Activated naive CD8-positive, alpha-beta T cell treated with anti-CD3 and anti-CD28 coated beads for 36 hours (primary cell): ENCODE measurements at places on chromosomes 3 and 15. TPM values are rescaled to one million over a fixed set of nuclear protein-coding genes. Genes with fewer than 3 reads are reported as not detected.

DNA sequence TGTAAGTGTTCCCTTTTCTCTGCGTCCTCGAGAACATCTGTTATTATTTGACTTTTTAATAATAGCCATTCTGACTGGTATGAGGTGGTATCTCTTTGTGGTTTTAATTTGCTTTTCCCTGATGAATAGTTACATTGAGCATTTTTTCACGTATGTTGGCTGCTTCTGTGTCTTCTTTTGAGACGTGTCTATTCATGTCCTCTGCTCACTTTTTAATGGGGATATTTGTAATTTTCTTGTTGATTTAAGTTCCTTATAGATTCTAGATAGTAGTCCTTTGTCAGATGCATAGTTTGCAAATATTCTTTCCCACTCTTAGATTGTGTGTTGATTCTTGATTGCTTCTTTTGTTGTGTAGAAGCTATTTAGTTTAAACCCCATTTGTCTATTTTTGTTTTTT lies 179.2 kb downstream of the DOCK3 start:
- DNase-seq: no peak
- no peak overlapping the region for H3K27ac ChIP-seq
- H3K4me3 ChIP-seq: no peak overlapping the region
- no peaks in the 10 kb centered on the region for H3K36me3 ChIP-seq
- no peaks in the 10 kb centered on the region for H3K27me3 ChIP-seq

GRCh38 chr3:36813305-36813704 lies 49.0 kb upstream of the DCLK3 start:
- no peak overlapping the region for H3K4me3 ChIP-seq
- H3K27ac ChIP-seq: no peak overlapping the region
- H3K4me1 ChIP-seq: no peaks in the 10 kb centered on the region

GRCh38 chr15:52217186-52217585 lies 26.0 kb upstream of the GNB5 start:
- no peak overlapping the region for H3K4me3 ChIP-seq
- DNase-seq: peak; percentile 15
- peaks cover 11% of the 10 kb centered on the region for H3K4me1 ChIP-seq
- H3K27ac ChIP-seq: no peak overlapping the region

DNA sequence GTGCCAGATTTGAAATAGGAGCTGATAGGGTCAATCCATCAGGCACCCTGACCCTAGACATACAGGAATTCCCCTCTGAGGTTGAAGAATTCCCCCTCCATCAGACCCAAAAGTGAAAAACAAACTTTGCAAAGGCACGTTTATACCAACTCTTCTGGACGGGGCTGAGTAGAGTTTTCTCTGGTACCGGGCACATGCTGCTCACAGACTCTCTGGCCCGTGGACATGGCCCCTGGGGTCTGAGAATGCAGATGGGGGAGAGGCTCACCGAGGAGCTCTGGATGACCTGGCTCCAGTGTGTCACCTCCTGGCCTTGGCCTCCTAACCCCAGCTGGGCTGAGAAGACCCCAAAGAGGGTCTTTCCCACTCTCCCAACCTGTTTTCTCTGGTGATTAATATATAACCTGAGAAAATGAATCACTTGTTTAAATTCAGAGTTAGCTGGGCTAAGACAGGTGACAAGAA lies 11.2 kb upstream of the LIPC start:
- no peaks in the 10 kb centered on the region for H3K27me3 ChIP-seq
- H3K4me1 ChIP-seq: peaks cover 23% of the 10 kb centered on the region
- H3K27ac ChIP-seq: peak overlapping the region; percentile 82
- H3K36me3 ChIP-seq: peaks cover 33% of the 10 kb centered on the region
- H3K4me3 ChIP-seq: no peak overlapping the region
- DNase-seq: peak; percentile 26

GRCh38 chr15:100942656-100943425 lies 23.7 kb downstream of the LRRK1 start:
- H3K27me3 ChIP-seq: no peaks in the 10 kb centered on the region
- H3K27ac ChIP-seq: no peak overlapping the region
- H3K4me1 ChIP-seq: no peaks in the 10 kb centered on the region
- H3K36me3 ChIP-seq: no peaks in the 10 kb centered on the region
- DNase-seq: no peak
- no peak overlapping the region for H3K4me3 ChIP-seq

DNA sequence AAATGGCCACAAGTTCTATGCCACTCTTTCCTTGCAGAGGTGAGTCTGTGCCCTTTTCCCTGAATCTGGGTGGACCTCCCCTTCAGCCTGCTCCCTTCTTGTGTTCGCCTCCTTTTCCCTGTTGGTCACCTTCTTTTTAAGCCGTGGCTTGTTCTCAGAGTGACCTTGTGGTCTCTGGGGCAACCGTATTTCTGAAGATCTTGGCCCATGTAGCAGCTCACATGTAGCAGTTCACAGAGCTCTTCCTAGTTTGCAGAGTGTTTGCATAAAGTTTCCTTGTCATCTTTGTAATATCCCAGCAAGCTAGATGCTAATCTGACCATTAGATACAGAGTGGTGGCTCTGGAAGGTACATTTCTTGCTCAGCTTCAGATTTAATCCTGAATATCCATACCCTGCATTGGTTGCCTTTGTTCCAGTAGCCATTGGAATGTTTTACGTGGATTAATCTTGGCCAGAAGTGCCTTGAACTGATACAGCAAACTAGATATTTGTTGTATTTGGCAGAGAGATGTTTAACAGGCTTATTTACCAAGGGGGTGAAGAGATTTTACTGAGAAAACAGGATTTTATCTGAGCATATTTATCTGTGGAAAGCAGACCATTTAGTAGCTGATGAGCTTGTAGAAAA lies 40.7 kb upstream of the BSN start:
- no peak for DNase-seq
- H3K4me3 ChIP-seq: no peak overlapping the region
- no peaks in the 10 kb centered on the region for H3K27me3 ChIP-seq
- no peak overlapping the region for H3K27ac ChIP-seq
- H3K4me1 ChIP-seq: peaks cover 6% of the 10 kb centered on the region
- peaks cover 20% of the 10 kb centered on the region for H3K36me3 ChIP-seq

GRCh38 chr3:135246027-135246426 lies 451.0 kb downstream of the EPHB1 start:
- no peaks in the 10 kb centered on the region for H3K4me1 ChIP-seq
- H3K36me3 ChIP-seq: no peaks in the 10 kb centered on the region
- no peak overlapping the region for H3K27ac ChIP-seq

DNA sequence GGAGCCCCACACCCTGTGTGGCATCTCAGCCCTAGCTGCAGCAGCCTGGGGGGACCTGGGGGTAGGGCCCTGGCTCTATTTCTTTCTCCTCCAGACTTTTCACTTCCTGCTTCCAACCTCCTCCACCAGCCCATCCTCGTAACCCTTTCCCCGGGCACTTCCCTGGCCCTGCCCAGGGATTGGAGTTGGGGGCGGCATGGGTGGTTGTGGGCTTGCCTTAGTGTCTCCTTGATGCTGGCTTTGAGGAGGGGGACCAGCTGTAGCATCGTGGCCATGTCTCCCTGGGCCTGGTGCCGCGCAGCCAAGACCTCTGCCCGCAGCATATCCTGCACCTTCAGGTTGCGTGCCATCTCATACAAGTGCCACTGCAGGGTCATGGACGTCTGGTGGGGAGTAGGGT lies 28.1 kb downstream of the CYP11A1 start:
- no peak for DNase-seq
- no peaks in the 10 kb centered on the region for H3K4me1 ChIP-seq
- no peak overlapping the region for H3K27ac ChIP-seq
- H3K4me3 ChIP-seq: no peak overlapping the region
- no peaks in the 10 kb centered on the region for H3K36me3 ChIP-seq

DNA sequence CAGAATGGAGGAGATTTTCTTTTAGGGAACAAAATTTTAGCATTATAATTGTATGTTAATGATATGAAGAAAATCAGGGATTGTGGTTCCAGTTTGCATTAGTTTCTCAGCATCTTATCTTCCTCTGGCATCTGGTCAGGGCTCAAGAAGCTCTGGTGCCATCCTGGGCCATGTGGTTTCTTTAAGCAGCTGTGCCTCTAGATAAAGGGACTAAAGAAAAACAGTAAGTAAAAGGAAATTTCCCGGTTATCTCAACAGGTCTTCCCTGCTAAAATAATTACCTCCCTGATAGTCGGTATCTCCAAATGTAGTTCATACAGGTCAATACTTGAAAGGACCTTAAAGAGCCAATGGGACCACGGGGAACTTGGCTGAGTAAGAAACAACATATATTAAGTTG lies 375.1 kb upstream of the RBMS3 start:
- no peak overlapping the region for H3K27ac ChIP-seq
- peaks cover 12% of the 10 kb centered on the region for H3K27me3 ChIP-seq
- H3K4me1 ChIP-seq: no peaks in the 10 kb centered on the region
- DNase-seq: no peak

DNA sequence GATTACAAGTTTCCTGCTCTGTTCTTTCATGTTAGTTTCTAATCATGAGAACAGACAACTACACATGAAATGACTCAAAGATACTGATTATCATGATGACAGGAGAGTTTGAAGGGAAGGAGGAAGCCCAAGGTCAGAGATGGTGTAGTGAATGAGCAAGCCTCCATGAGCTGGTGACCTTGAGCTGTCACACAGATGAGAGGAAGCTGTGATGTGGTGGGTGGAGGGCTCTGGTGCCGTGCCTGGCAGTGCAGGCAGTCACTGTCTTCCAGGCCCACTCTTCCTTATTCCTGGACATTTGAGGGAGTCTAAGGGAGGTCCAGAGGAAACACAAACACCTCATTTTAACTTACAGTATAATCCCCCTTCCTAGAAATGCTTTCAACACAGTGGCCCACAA lies 133.4 kb upstream of the ROPN1 start:
- H3K4me3 ChIP-seq: no peak overlapping the region
- H3K27ac ChIP-seq: no peak overlapping the region
- no peak for DNase-seq
- H3K4me1 ChIP-seq: no peaks in the 10 kb centered on the region

GRCh38 chr3:66428733-66429132 lies 72.1 kb downstream of the LRIG1 start:
- no peak overlapping the region for H3K4me3 ChIP-seq
- H3K4me1 ChIP-seq: peaks cover 4% of the 10 kb centered on the region
- H3K27me3 ChIP-seq: no peaks in the 10 kb centered on the region
- H3K27ac ChIP-seq: no peak overlapping the region

GRCh38 chr15:64949383-64950186 lies 37.9 kb downstream of the ANKDD1A start:
- no peak overlapping the region for H3K27ac ChIP-seq
- no peaks in the 10 kb centered on the region for H3K27me3 ChIP-seq
- peaks cover 5% of the 10 kb centered on the region for H3K4me1 ChIP-seq
- DNase-seq: no peak
- H3K36me3 ChIP-seq: peaks cover 4% of the 10 kb centered on the region
- H3K4me3 ChIP-seq: no peak overlapping the region

DNA sequence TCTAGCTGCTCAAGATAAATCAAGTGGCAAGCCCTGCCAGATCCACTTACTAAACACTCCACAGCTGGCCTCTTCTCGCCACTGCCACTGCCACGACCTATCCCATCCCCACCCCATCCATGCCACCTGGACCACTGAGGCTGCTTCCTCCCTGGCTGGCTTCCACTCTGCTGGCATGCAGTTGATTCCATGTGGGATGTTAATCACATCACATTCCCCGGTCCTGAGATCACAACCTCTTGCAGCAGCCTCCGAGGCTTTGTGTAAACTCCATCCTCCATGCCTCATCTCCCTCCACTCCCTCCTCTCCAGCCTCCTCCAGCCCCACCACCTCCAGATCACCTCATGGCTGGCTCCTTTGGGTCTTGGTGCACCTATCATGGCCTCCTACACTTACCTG lies 7.7 kb downstream of the NCKIPSD start:
- H3K4me1 ChIP-seq: peaks cover 2% of the 10 kb centered on the region
- no peak overlapping the region for H3K4me3 ChIP-seq

DNA sequence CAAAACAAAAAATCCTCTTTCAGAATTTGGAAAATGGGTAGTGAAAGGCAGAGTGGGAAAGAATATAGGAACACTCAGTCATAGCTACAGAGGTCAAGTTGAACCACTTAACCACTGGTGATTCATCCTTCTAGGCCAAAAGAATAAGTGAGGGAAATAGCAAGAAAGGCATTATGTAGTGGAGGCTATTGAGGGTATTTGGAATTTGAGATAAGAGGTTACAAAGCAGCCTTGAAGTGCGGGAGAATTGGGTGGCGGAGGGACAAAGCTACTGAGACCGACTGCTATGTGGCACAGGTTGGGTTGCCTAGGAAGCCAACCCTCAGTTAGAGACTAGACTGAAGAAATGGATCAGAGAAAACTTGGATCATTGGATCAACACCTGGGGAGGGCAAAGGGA lies 109.5 kb downstream of the SYNPR start:
- no peak overlapping the region for H3K27ac ChIP-seq
- no peaks in the 10 kb centered on the region for H3K36me3 ChIP-seq
- H3K27me3 ChIP-seq: no peaks in the 10 kb centered on the region
- H3K4me1 ChIP-seq: no peaks in the 10 kb centered on the region
- no peak overlapping the region for H3K4me3 ChIP-seq

DNA sequence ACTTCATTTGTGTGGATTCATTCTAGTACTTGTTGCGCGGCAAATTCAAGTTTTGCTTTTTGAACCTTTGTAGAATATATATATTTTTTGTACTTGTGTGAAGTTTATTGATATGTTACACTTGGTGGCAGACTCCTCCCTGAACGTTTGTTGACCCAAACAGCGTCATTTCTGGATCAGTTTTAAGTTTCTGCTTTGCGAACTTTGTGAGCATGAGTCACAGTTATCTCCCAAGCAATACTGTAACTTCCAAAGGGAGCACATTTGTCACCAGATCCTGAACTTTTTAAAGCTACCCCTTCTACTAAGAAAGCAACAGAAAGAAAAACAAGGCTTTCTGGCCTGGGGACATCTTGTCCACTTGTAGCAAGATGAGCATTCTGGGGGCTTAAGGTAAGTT lies 74.8 kb upstream of the CACNA2D3 start:
- peaks cover 29% of the 10 kb centered on the region for H3K27me3 ChIP-seq
- no peak overlapping the region for H3K4me3 ChIP-seq
- no peaks in the 10 kb centered on the region for H3K36me3 ChIP-seq
- no peak for DNase-seq
- no peak overlapping the region for H3K27ac ChIP-seq

GRCh38 chr3:53729618-53730017 lies 116.6 kb downstream of the CHDH start:
- no peaks in the 10 kb centered on the region for H3K36me3 ChIP-seq
- no peak for DNase-seq
- H3K4me3 ChIP-seq: no peak overlapping the region
- H3K27me3 ChIP-seq: peaks cover 15% of the 10 kb centered on the region
- H3K27ac ChIP-seq: no peak overlapping the region

DNA sequence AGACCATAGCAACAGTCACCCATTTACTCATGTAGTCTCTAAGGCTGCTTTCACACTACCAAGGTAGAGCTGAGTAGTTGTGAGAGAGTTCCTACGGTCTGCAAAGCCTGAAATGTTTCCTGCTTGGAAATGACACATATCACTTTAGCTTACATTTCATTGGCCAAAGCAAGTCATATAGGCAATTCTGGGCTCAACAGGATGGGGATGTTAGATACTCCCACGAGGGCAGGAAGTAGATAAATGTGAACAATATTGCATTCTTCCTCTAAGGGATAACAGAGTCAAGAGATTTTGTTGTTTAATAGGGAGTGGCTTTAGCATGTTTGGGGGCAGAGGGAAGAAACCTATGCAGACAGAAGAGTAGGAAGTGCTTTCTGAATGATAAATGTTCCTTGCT lies 355.6 kb upstream of the THRB start:
- H3K4me3 ChIP-seq: no peak overlapping the region
- H3K27me3 ChIP-seq: no peaks in the 10 kb centered on the region
- no peak overlapping the region for H3K27ac ChIP-seq
- H3K36me3 ChIP-seq: no peaks in the 10 kb centered on the region

Gene COL6A5
- total RNA-seq: not detected

Gene GJD2
- total RNA-seq: not detected

Gene GOLGA8K
- 0.49 TPM for total RNA-seq

Gene ZBTB47
- total RNA-seq: 0.87 TPM

Gene ATP2B2
- not detected for total RNA-seq

Gene RBP2
- total RNA-seq: not detected

Gene TMEM207
- not detected for total RNA-seq
